ENCODE measurements at places on chromosomes 4 and X. TPM values are rescaled to one million over a fixed set of nuclear protein-coding genes. Genes with fewer than 3 reads are reported as not detected.
A peak's percentile ranks its signal among the peaks of the same experiment; 100 is the strongest.

GRCh38 chrX:4935846-4936245, 1222.4 kb upstream of the PRKX start:
- DNase-seq = peak; percentile 7

DNA sequence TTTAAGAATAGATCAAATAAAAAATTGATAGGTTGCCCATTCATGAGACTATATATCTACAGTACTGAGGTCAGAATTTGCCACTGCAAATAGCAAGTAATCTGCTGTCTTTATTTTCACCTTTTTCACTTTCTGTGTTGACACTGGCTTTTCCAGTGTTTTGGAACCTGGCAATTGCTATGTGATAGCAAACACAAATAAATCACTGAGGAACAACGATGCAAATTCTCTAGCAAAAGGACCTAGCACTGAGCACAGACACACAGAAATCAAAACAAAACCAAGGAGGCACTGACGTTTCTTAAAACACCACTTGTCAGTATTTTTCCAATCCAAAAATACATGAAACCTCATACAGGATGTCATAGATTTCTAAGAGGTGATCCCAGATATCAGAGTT, 210.7 kb downstream of the DHX15 start:
- no peak for DNase-seq

DNA sequence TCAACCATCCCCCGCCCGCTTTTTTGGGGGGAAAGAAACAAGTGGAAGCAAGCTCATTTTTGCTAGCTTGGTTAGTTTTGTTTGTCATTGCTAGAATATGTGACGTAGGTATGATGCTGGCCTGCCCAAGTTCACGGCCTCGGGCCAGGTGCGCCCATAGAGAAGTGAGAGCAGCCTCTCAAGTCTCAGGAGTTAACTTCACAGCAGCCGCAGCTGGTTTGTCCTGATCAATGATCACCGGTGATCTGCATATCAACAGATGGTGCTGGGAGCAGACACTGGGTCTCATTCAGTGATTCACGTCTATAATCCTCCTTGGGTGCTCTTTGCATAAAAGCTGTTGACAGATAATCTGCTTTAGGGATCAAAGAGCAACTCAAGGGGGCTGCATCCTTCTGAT, 50.1 kb downstream of the ENPP6 start:
- peak; percentile 32 for DNase-seq

DNA sequence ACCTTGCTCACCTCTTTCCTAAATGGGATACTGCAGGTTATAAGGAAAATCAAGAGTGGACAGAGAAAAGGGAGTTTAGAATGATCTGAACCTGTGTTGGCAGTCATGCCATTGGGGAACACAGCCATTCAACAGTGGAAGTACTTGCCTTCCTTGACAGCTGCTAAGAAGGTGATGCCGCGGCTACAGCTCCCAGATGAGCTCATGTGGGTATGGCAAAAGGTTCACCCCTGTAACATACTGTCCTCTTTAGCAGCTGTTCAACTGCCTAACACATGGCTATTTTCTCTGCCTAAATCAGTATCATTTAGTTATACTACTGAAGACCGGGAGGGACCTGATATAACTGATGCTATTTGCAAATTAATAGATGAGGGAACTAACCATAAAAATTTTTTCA, 76.8 kb downstream of the DCHS2 start:
- DNase-seq = no peak

GRCh38 chr4:110058677-110059076, 139.7 kb downstream of the ELOVL6 start:
- no peak for DNase-seq

DNA sequence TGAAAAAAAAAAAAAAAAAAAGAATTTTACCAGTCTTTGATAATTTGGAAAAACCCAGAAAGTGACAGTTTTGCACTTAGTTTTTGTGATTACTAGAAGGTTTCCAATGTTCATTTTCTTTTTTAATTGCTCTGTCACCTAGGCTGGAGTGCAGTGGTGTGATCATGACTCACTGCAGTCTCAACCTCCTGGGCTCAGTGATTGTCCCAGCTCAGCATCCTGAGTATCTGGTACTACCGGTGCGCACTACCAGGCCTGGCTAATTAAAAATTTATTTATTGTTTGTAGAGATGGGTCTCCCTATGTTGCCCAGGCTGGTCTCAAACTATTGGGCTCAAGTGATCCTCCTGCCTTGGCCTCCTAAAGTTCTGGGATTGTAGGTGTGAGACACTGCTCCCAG, 3.3 kb downstream of the NUDT9 start:
- DNase-seq = no peak

- no peak for DNase-seq
Measured at GRCh38 chr4:108884596-108884995, 121.7 kb upstream of the ETNPPL start.

DNA sequence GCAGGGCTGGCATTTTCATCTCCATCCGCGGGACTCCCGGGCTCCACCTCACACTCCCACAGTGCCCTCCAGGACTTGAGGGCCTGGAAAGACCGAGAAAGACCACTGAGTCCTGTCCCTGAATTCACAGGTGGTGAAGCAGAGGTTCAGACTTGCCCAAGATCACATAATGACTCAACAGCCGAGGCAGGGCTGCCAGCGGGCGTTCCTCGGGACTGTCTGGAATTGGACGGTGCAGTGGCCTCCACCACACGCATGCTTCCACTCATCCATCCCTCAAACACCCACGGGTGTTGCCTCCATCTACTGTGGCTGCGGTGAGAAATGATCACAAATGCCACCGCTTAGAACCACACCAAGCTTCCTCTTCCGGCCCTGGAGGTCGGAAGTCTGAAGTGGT, 6.9 kb upstream of the ADRA2C start:
- no peak for DNase-seq

DNA sequence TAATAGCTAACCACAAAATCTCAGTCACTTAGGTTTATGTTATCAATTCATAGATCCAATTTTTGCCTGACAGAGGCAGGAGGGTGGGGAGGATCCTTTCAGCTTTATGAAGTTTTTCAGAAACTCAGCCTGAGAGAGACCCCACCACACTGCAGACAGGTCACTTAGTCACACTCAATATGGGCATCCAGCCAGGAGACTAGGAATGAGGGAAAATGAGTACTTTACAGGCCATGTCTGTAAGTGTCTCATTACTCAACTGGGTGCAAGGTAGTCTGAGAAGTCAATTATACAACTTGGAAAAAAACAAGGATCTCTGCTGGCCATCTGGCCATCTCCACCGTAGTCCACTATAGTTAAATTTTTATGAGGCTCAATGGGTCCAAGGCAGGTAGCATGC, 365.9 kb downstream of the INPP4B start:
- DNase-seq = no peak

GRCh38 chrX:51614353-51615012, 4.2 kb downstream of the CENPVL3 start:
- no peak for DNase-seq

ASB9 gene
- 3.0 TPM for total RNA-seq

SH3BGRL gene
- 37.0 TPM for total RNA-seq

ODAM gene
- not detected for total RNA-seq

RPA4 gene
- 3.0 TPM for total RNA-seq

UBA6 gene
- total RNA-seq = 47.1 TPM

FAM184B gene
- 0.16 TPM for total RNA-seq

Measured in transverse colon (tissue), 4 donors.